ENCODE measurements at places on chromosomes 6 and 20.

DNA sequence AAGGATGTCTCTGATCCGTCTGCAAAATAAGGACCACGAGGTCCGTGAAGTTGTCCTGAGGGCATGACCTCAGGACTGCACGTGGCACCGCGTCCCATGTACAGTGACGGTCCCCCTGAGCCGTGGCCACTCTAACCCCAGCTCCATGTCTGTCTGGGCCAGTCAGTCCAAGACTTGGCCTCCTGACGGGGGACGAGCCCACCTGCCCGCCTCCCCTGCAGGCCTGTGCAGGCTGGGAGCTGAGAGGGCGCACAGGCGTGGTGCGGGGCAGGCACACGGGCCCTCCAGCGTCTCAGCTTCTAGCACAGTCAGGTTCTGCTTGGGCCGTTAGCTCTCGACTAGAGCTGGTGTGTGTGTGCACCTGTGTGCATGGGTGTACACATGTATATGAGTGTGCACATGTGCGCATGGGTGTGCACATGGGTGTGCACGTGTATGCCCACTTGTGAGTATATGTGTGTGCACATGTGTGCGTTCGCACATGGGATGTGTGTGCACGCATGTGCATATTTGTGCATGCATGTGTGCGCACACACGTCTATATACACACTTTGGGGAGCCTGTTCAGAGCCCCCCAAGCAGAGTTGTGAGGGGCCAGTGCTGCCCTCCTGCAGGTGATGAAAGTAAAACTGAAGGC, 307.0 kb downstream of the TAF4 start:
- no peak for DNase-seq

DNA sequence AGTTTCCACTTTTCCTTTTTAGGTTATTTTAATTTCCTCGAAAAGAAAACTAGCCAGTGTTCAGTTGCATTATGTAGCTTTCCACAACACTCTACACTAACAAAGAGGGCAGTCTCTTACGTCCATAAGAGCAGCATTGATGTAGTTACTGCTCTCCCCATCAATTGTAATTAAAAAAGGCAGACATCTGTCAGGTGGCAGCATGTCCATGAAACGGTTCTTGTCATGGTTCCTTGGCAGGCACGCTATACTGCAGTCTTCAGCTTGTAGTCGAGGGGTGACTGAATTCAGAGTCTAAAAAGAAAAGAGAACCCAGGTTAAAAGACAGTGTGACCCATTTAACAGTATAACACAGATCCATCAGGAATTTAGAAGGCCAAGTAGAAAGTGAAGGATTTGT, 80.1 kb upstream of the THEMIS start:
- no peak for DNase-seq

DNA sequence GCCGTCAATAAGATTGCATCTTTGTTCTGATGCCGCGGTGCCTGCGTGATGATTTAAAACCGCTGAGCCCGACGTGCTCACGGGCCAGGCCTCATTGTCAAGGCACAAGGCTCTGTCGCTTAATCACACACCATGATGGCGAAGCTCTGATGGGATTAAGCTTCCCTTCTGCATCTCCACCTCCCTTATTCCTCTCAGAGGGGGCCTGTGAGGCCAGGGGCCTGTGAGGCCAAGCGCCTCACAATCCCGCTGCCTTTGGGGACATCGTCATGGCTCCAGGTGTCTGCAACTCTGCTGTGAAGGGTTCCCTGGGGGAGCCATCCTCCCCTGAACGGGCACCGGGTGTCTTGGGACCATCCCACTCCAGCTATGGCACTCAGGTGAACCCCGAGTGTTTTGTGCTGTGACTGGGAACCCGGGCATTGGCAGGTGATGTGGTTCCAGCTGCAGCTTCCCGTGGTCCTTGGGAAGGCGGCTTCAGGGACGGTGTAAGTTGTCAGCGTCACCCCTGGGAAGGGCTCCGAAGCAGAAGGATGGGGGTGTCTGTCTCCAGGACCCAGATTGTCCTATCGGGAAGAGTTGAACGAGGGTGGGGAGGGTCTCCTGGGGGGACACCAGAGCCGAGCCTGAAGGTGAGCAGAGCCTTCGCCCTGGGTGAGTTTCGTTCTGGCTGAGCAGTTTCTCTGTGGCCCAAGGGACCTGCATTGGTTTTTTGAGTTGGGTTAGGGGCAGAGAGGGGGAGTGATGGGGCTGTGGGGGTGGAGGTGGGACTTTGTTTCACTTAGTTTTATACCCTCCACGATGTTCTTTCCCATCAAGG, 18.0 kb upstream of the BHLHE23 start:
- no peak for DNase-seq

GRCh38 chr6:81769824-81770223, 17.3 kb upstream of the TENT5A start:
- DNase-seq: peak; percentile 50

- DNase-seq: no peak
Measured at GRCh38 chr6:87181903-87182302, 26.5 kb downstream of the ZNF292 start.

DNA sequence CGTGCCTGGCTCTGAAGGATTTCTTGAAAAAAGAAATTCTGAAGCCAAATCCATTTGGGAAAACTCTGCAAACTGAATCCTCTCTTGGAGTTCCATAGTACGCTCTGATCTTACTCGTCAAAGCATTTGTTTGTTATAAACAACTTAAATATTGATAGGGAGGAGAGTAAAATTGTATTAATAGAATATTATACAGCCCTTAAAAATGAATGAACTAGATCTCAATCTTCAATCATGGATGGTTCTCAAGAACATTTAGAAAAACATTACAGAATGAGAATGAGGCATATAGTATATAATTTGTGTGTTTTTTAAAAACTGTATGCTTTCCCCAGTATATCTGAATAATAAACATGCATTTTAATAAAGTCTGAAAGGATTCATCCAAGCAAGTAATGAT, 24.8 kb downstream of the KCTD20 start:
- no peak for DNase-seq

DNA sequence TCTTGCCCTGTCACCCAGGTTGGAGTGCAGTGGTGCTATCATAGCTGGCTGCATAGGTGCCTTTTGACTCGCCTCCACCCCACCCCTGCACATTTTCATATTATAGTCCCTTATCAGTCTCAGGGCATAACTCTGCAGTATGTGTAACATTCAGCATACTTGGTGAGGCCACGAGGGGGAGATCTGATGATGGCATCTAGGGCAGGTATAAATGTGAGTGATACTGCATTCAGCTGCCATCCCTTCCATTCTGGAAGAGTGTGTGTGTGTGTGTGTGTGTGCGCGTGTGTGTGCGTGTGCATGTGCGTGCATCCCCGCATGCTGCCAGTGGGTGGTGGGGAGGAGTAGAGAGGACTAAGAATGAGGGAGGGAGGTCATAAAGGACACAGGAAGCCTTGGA, 81.4 kb downstream of the JARID2 start:
- no peak for DNase-seq

DNA sequence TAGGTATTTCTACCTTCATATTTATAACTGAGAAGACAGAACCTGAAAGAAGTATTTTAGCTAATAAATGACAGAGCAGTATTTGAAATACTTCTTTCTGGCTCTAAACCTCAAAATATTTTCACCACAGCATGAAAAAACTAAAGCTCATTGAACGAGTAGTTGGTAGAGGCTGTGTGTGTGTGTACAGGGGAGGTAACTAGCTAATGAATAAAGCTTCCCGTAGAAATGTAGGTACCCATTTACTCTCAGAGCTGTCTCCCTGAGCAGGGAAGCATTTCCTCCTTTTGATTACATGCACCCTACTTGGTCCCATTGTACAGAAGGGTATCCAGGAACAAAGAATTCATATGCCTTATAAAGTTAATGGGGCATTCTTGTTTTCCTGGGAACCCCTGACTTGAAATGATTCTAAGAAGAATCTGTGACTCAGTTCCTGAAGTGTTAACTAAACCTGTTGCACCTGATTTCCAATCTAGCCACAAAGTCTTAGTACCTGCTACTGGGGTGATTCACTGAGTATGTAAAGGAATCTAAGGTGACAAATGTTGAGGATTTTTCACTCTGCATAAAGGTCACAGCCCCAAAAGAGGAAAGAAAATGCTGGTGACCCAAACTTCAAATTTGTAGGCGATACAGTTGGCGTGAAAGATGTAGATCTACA, 12.5 kb downstream of the CRYBG1 start:
- DNase-seq: no peak
